ENCODE measurements at places on chromosomes 7 and 10. TPM values are rescaled to one million over a fixed set of nuclear protein-coding genes. Genes with fewer than 3 reads are reported as not detected.

The CCL24 gene
- not detected for total RNA-seq

The NPTX2 gene
- not detected for total RNA-seq

The SYNPO2L gene
- not detected for total RNA-seq

The HGF gene
- 0.94 TPM for total RNA-seq

The CDC14C gene
- total RNA-seq, result not detected

The PDE6C gene
- not detected for total RNA-seq

The AGAP4 gene
- 16.9 TPM for total RNA-seq

The SHH gene
- total RNA-seq, result not detected

The C7orf57 gene
- total RNA-seq, result not detected

The NCF1 gene
- total RNA-seq, result 62.2 TPM

The THSD7A gene
- total RNA-seq, result 0.29 TPM

The PRSS58 gene
- total RNA-seq, result not detected

The PLAC9 gene
- not detected for total RNA-seq

The RSU1 gene
- total RNA-seq, result 75.0 TPM

The TACR2 gene
- total RNA-seq, result not detected

The MICU1 gene
- 27.9 TPM for total RNA-seq

The SOSTDC1 gene
- total RNA-seq, result not detected

The SAMD9L gene
- 49.2 TPM for total RNA-seq

The OR2A1 gene
- total RNA-seq, result not detected

The C10orf53 gene
- not detected for total RNA-seq

The CLCN1 gene
- 0.19 TPM for total RNA-seq

The MLXIPL gene
- not detected for total RNA-seq

The SSC4D gene
- not detected for total RNA-seq

The SPAG6 gene
- total RNA-seq, result not detected

The MMD2 gene
- total RNA-seq, result not detected

The FGF8 gene
- not detected for total RNA-seq

The SPDYE11 gene
- not detected for total RNA-seq

The POLR1F gene
- 38.5 TPM for total RNA-seq

The ADARB2 gene
- 0.27 TPM for total RNA-seq

The NEBL gene
- not detected for total RNA-seq

The VPS50 gene
- total RNA-seq, result 31.7 TPM

The CISD1 gene
- 4.2 TPM for total RNA-seq

The GNGT1 gene
- not detected for total RNA-seq

The LDB3 gene
- 0.11 TPM for total RNA-seq

The SDK1 gene
- 0.11 TPM for total RNA-seq

The PIP gene
- not detected for total RNA-seq

The CXCL12 gene
- total RNA-seq, result not detected

The GNG11 gene
- total RNA-seq, result 1.5 TPM

The MGAM2 gene
- 1.9 TPM for total RNA-seq

The EBLN1 gene
- total RNA-seq, result not detected

The ANXA7 gene
- 82.0 TPM for total RNA-seq

The ANKRD61 gene
- total RNA-seq, result not detected

The FAM25A gene
- not detected for total RNA-seq

Data from natural killer cell (primary cell).